ENCODE measurements at places on chromosomes 2 and 18.

DNA sequence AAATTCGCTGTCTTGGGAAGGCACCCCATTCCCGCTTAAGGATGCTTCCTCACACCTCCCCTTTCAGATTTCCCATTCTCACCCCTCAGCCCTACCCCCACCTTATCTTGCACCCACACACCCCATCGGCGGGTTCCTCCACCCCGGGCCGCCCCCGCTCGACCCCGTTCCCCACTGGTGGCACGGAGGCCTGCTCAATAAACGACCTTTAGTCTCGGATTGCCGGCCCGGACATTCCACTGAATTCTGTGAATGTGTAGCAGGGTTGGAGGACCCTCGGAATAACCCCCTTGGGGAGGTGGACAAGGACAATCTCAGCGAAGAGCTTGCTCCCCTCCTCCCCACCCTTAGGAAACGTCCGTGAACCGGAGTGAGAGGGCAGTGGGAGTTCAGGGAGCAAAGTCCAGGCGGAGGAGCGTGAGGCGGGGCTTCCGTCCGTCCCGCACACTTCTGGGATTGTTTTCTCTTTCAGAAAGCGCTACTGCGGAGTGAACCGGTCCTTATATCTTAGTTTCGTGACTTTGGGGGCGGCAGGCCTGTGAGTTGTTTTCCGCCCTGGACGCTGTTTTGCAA lies 2.8 kb upstream of the LBX2 start:
- DNase-seq: no peak

- DNase-seq: peak; percentile 84
Observed at GRCh38 chr18:61322265-61322873, 10.9 kb upstream of the CDH20 start.

GRCh38 chr2:159054032-159054334 lies 85.5 kb downstream of the TANC1 start:
- DNase-seq: no peak

GRCh38 chr18:62066102-62066818 lies 120.6 kb downstream of the PIGN start:
- no peak for DNase-seq

DNA sequence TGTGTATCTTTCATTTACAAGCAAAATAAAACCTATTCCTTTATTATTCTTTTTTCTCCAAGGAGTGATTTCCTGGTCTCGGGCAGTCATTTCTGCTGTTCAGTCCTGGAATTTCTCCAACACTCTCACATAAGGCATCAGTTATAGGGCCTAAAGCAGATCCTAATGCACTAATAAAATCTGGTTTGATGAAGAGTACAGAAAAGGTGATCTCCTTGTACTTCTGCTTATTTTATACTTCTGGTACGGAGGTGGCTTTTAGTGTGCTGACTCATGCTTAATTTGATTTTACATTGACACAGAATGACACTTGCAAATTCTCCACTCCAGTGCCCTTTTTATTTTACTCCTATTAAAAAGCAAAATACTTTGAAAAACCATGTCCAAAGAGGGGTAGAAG lies 157.4 kb downstream of the DOK6 start:
- DNase-seq: no peak

DNA sequence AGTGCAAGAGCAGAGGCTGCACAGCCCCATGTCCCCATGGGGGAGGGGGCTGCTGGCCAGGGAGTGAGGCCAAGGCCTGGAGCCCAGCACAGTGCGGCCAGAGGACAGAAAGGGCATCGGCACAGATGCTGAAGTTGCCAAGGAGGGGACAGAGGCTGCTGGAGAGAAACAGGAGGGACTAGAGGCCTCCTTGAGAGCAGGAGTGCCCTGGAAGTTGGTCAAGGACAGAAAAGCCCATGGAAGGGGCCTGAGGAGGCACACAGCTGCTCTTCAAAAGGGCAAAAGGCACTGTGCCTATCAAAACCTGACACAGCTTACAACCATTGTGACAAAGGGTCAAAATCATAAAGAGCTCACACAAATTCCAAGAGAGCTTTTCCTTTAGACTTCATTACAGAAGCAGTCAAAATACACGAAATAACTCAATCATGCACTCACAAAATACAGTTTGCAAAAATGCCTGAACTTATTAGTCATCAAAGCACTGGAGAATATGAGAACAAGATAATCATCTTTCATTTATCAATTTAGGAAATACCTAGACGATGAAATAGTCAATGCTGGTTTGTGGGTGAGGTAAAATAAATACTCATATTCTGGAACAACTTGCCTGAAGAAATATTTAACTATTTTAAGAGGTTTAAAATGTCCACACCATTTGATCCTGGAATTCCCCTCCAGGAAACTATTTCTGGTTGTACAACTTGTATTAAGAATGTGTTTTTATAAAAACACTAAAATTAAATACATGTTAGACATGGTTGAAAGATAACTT lies 79.6 kb downstream of the USP40 start:
- peak; percentile 56 for DNase-seq

GRCh38 chr2:53087874-53088461 lies 679.6 kb upstream of the CHAC2 start:
- DNase-seq: no peak

GRCh38 chr18:59744271-59744721 lies 47.1 kb upstream of the CCBE1 start:
- DNase-seq: peak; percentile 92

- no peak for DNase-seq
Observed at GRCh38 chr2:81505586-81505985, 1201.0 kb upstream of the LRRTM1 start.

DNA sequence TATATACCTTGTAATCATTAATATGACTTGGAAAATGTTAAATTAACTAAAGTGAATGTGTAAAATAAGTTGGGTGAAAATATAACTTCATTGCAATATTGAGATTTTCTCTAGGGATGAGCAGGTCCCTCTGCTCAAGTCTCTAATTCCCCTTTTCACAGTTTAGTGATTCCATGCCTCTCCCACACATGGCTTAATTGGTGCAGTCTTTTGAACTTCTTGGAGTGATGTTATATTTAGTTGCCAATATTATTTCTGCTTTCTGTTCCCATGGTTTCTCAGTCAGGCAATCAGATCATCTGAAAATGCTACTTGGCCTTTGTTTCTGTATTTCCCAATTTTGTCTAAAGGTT lies 233.7 kb upstream of the SPOPL start:
- DNase-seq: no peak

GRCh38 chr2:201955231-201955630 lies 78.4 kb upstream of the FZD7 start:
- DNase-seq: no peak

DNA sequence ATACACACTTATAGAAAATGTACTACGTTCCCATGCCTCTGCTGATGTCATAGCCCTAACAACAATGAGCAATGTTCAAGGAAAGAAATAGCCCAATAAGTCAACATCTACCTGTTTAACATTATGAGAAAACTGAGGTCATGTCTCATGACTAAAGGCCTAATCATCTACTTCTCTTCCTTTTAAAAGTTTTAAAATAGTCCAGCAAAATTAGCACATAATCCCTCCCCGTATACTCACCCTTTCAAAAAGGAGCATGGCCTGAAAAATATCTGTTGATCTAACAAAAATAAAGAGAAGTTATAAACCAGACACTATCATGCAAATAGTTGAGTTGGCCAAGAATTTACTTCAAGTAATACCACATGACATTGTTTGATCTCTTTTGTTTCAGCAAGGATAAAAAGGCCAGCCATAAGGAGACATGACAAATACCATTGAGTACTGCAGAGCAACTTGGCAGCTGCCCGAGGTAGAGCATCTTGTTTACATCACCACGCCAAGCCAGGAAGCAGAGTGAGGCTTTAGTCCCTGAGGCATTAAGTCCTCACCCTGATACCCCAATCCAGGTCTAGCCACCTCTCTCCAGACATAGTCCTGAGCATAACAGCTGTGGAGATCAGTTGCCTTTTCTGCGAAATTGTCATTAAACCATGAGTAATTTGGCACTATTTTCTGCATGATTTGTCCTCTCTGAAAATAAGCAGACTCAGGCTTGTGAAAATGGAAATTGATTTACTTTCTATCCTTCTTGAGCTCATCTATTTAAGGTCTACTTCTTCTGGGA lies 137.4 kb upstream of the ETAA1 start:
- peak; percentile 82 for DNase-seq

GRCh38 chr2:189566046-189566445 lies 14.5 kb downstream of the SLC40A1 start:
- no peak for DNase-seq

GRCh38 chr18:9673296-9674251 lies 34.5 kb upstream of the RAB31 start:
- DNase-seq: peak; percentile 89

DNA sequence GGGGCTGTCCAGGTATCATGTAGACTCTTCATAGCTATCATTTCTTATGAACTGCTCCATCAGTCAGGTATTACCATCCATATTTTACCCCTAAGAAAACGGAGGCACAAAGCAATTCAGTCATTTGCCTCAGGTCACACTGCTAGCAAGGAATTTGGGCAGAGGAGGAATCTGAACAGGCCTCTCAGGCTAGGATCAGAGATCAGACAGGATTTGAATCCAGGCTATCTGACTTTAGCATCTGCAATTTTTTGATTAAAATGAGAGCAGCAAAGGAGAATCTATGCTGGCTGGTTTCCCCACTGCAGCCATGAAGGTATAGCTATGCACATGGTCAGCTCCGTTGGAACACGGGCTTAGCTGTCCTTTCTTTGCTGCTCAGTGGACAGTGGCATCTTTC lies 60.1 kb downstream of the TACR1 start:
- no peak for DNase-seq

DNA sequence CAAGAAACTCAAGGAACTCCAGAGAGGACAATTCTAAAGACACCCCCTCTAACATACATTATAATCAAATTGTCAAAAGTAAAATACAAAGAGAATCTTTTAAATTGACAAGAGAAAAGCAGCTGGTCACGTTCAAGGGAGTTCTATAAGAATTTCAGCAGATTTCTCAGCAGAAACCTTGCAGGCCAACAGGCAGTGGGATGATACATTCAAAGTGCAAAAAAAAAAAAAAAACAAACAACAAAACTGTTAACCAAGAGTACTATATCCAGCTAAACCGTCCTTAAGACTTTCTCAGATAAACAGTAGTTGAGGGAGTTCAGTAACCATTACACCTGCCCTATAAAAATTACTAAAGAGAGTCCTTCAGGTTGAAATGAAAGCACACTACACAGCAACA lies 33.9 kb downstream of the CCDC138 start:
- DNase-seq: no peak

- no peak for DNase-seq
Observed at GRCh38 chr18:3367491-3368091, 82.4 kb upstream of the TGIF1 start.

- no peak for DNase-seq
Observed at GRCh38 chr18:58398648-58399398, 230.1 kb downstream of the ALPK2 start.

DNA sequence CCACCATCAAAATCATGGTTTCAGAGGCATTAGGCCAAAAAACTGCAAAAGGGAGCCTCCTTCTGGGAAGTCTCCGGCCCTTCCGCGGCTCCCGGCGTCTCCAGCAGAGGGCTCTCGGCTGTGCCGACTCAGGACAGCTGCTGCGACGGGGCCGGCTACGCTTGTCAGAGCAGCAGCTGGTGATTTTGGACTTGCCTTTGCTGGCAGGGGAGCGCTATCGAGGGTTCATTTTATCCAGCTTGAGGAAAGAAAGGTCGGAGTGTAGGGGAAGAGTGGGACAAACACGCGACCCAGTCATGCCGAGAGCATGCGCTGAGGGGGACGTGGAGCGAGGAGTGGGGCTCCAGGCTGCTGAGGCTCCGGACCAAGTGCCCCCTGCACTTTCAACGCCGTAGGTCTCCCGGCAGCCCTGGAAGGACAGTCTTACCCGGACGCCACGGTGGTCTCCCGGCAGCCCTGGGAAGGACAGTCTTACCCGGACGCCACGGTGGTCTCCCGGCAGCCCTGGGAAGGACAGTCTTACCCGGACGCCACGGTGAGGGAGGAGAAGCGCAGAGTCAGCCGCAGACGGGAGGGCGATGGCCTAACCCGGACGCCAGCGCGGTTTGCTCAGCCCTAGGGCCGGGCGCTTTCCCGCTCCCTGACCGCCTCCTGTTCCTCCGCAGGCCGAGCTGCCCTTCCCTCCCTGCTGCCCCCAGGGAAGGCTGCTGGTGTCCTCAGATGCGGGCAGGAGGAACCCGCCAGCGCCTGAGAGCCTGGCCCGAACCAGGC lies 21.7 kb downstream of the DDX18 start:
- DNase-seq: peak; percentile 95

DNA sequence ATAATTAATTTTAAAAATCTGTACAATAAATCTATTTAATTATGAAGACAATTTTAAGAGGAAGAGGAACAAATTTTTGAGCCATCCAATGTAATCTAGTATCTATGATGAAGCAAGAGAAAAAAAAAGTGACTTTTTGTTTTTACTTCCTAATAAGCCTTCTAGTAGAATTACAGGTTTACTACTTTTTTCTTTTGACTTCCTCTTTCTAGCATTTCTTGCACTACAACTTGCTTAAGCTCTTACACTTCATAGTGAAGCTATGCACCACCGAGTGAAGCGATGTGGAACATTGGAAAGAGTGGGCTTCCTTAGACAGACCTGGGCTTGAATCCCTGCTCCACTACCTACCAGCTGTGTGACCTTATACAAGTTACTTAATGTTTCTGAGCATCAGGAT lies 2.1 kb downstream of the SERPINB2 start:
- DNase-seq: no peak

- no peak for DNase-seq
Observed at GRCh38 chr2:20986024-20986939, 57.6 kb downstream of the APOB start.

GRCh38 chr2:196131384-196131937 lies 39.9 kb downstream of the STK17B start:
- DNase-seq: no peak

GRCh38 chr18:35756506-35757117 lies 175.1 kb downstream of the GALNT1 start:
- DNase-seq: peak; percentile 30

DNA sequence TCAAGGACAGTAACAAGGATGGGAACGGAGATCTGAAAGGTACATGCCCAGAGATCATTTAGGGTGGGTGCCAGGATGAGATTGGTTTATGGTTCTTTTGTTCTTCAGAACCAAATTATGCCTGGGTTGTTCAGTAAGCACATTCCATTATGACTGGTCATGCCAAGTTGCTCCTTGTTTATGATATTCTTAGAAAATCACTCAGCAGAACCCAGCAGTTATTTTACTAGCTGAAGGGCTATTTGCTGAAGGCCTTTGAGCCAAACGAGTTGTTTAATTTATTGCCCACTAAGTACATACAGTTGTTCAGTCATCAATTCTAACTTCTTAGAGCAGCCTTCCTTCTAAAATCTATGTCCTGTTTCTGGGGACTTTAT lies 635 bp downstream of the SLC3A1 start:
- peak; percentile 61 for DNase-seq

DNA sequence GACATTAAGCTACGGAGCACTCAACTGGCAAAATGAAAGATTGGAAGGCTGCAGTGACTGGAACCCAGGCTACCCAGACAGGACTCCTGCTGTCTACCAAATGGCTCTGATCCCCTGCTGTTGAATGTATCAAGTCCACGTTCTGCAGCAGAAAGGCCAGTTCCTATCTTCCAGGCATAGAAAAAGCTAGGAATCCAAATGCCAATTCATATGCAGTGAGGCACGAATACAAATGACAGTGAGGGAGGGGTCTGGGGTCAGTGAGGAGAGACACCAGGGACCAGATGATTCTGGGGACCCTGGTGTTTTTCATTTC lies 5.3 kb downstream of the NRP2 start:
- no peak for DNase-seq

GRCh38 chr2:72147303-72147971 lies at the start of gene CYP26B1:
Gene CYP26B1, minus strand, starts transcription at chr2:72147862. Its CDS starts 28 bp downstream, at chr2:72147834.
- no peak for DNase-seq
